D341Med (cell line): ENCODE measurements at places on chromosomes 4 and X.

GRCh38 chrX:51853251-51853650, 40.2 kb upstream of the MAGED1 start:
- DNase-seq = no peak

GRCh38 chrX:150212672-150213480, 150.2 kb upstream of the MAMLD1 start:
- DNase-seq = no peak

DNA sequence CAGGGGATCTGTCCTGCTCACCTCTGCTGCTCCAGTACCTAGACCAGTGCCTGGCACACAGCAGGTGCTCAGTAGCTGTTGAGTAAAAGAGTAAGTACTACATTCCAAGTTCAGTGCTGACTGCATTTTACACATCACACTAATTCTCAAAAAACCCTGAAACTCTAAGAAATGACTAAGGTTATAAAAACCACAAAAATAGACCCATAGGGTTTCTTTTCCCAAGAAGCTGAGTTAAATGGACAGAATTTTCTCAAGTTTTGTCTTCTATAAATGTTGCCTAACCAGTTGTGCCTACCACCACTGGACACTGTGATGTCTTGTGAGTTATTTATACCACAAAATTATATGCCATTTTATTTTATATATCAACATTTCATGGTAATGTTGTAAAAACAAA, 78.9 kb upstream of the RXFP1 start:
- no peak for DNase-seq

DNA sequence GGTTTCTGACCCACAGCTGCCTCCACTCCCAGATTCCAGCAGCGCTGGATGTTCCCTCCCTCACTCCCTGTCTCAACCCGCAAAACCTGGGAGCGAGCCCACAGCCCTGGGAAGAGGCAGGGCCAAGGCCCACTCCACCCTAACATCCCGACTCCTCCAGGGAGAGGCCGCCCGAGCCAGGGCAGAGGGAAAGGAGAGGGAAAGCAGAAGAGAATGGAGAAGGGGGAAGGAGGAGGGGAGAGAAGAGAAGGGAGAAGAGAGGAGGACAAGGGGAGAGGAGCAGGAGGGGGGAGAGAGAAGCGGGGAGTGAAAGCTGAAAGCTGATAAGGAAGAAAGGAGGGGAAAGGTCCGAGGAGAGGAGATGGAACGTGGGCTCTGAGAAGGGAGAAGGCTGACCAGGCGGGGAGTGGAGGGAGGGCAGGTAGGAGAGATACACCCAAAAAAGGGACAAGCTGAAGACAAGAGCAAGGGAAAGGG, 120.2 kb upstream of the PJA1 start:
- no peak for DNase-seq

- no peak for DNase-seq
These were observed 11.6 kb downstream of the AMELX start for GRCh38 chrX:11304829-11305228.

DNA sequence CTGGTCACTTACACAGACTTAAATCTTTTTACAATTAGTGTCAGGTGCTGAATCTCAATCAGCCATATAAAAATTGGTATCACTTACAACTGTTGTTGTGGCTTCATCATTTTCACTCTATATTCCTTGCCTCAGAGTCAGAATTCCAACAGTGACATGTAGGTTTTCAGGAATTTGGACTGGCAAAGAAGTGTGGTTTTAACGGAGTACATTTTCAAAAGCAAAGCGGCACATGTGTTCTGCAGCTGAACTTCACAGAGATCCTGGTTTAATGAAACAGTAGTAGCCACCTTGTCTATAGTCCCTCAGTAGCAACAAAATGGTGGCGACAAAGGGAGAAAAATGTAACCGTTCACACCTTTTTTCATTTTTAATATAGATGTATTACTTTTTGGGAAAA, 486.6 kb downstream of the FAT4 start:
- DNase-seq = no peak

GRCh38 chr4:143375326-143376073, 38.8 kb downstream of the GAB1 start:
- peak; percentile 43 for DNase-seq

DNA sequence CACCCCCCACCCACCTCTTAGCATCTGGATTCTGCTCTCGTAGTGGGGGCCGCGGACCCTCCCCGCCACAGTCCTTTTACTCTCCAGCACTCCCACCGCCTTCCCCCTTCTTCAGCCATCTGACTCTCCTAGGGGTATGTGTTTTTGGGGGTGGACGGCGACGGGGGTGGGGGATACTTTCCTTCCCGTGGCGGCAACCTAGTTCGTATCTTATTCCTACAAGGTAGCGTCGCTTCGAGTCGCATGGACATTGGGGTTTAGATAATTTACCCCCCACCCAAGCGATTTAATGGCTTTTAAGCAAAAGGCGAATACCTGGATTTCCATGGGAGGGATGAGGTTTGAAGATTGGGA, 1.3 kb upstream of the BCORL1 start:
- DNase-seq = no peak

DNA sequence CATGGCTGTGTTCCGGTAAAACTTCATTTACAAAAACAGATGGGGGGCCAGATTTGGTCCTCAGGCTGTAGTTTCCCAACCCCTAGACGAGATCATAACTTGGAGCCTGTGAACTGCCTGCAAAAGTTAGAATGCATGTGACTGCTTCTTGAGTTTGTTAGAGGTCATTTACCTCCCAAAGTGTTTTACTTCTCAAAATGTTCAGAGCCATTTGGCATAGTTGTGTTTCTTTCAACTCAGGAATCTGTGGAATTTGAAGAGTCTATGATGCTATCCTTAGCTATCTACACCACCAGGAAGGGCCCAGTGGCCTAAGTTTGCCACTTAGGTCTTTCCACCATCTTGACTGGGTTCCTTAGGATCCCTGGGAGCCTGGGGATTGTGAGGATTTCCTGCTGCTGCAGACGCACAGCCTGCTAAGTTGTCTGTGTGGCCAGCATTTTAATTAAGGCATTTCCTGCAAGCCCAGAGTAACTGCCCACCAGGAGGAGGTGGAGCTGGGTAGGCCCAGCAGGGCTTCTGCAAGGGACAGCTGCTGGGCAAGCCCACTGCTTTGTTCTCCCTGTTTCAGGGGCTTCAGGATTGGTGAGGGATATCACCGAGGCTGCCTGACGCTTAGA, 53.1 kb downstream of the CCNI start:
- no peak for DNase-seq

DNA sequence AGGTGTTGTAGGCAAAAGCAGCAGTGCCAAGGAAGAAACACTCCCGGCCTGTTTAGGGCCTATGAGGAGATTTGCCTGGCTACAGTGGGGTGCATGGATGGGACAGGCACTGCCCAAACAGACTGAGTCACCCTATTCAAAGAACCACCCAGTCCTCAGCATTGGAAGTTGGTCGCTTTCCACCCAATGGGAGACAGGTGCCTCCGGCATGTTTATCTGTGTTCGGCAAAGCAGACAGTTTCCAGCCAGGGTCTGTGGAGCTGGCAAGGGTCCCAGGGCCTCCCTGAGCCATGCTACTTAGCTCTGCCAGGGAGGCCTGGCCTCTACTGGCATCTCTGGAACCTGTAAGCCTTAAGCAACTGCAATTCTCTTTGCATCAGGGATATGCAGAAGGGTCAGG, 165.1 kb upstream of the ATP6AP2 start:
- DNase-seq = no peak

DNA sequence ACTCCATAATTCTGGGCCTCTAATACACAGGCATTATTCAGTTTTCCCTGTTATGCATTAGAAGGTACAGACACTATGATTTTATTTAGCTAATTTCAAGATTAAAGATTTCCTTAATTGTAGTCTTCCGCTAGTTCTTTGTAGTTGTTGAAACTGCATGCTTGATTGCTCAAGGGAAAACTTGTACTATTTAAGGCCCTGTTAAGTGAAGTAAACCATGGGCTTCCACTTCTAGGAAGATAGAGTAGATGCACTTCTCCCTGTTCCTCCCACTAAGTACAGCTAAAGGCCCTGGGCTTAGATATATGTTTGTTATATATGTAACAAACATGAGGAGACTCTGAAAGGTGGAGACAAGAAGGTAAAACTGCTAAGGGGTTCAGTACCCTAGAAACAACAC, 215.8 kb upstream of the LEF1 start:
- DNase-seq = no peak

- DNase-seq = no peak
These were observed 64.4 kb upstream of the ENPEP start for GRCh38 chr4:110411574-110412011.

GRCh38 chrX:12153741-12154140, 15.5 kb downstream of the FRMPD4 start:
- DNase-seq = no peak
